ENCODE measurements at places on chromosomes 12 and 14.

DNA sequence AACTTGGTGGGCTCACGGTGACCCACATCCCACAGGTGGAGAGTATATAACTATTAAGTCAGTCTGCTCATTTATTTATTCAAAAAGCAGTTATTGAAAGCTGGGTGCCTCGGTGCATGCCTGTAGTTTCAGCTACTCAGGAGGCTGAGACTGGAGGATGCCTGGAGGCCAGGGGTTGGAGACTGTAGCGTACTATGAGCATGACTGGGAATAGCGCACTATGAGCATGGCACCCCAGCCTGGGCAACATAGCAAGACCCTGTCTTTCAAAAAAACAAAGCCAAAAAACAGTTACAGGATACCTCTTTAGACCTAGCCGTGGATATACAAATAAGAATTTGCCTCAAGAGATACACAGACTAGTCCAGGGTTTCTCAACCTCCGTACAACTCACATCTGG lies 139.8 kb downstream of the ZFP36L1 start:
- DNase-seq = no peak

- DNase-seq = no peak
These were observed 64.4 kb downstream of the ZFC3H1 start for GRCh38 chr12:71599210-71599609.

DNA sequence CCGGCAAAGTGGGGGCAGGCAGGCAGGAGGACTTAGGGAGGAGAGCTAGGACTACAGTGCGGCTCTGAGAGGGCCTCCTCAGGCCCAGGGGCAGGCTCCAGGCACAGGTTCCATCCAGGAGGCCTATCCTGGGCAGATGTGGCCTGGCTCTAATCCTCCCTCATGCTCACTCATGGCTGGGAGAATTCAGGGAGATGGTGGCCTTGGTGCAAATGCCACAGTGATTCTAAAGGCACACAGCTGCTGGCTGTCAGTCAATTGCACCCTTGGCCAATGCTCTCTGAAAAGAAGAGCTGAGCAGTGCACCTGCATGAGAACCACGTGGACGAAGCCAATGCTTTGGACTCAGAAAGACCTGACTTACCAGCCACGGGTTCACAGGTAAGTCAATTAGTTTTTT lies 89.6 kb downstream of the C12orf75 start:
- no peak for DNase-seq

DNA sequence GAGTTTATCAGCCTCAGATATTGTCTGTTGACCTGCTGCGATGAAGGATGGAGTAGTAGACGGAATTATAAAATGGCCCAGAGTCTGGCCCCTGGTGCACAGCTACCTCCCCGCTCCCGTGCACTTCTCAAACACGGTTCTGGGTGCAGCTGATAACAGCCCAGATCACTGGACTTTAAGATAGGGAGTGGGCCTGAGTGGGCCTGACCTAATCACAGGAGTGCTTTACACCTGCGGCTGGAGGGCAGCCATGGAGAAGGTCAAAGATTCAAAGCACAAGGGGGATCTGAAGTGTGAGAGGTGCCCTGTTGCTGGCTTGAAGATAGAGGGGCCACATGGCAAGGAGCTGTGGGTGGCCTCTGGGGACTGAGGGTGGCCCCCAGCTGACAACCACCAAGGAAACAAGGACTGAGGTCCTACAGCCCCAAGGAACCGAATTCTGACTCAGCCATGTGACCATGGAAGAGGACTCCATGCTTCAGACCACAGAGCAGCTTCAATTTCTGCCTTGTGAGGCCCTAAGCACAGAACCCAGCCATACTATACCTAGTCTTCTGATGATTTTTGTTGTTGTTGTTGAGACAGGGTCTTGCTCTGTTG lies 113.4 kb downstream of the ZNF664 start:
- no peak for DNase-seq

DNA sequence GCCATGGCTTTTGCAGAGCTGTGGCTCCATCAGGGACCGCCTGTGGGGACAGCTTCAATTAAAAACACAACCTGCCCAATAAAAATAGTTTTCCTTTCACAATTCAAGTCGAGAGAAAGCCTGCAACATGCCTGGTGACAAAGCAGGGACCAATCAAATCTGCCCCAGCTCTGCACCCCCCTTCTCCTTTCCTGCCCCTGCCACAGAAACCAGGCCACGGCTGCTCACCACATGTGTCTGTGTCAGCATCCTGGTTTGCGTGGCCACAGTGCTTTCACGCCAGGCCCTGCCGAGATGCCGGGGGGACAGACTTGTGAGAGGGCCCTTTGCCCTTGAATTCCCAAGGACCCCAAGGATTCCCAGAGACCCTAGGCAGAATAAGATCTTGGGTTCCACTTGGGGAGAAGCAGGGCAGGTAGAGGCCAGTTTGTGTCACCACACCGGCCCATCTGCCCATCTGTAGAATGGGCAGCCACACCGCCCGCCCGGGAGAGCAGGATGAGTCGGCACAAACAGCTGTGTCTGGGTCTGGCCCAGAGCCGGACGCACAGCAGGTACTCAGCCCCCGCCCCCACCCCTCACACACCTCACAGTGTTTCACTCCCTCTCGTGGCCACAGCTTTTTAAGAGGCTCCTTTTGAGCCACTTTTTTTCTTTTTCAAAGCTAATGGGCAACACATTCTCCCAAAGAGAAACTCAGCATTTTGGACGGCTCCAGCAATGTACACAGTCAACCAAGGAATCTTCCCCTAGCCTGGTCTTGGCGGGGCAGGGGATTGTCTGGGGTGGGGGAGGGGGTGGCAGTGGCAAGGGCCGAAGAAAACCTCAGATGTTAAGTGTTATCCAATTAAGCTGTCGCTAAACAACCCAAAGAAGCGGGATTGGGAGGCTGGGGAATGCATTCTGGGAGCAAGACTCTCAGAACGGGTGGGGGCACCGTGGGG lies 41.5 kb downstream of the BCL11B start:
- DNase-seq = no peak

GRCh38 chr12:2751686-2752085 lies 43.1 kb upstream of the FKBP4 start:
- DNase-seq = no peak

DNA sequence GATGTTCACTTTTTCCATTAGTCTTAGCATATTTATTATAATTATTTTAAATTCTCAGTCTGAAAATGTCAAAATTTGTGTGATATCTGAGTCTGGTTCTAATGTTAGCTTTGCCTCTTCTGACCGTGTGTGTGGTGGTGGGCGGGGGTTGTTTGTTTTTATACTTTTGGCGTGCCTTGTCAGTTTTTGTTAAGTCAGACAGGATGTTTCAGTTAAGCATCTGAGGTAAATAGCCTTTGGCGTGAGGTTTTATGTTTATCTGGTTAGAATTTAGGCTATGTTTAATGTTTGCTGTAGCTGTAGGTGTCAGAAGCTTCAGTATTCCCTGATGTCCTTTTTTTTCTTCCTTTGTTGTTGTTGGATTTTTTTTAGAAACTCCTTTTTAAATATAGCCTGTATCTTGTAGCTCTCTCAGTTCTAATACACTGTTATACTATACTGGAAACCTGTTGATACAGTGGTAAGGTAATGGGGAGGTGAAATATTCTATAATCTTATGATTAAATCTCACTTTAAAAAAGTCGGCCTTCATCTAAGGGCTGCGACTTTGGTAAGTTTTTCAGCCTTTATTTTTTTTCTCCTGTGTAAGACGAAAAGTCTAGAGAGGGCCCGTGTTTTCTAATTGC lies 111.6 kb downstream of the SCAF11 start:
- no peak for DNase-seq

GRCh38 chr12:69922999-69923398 lies 98.0 kb downstream of the MYRFL start:
- no peak for DNase-seq

DNA sequence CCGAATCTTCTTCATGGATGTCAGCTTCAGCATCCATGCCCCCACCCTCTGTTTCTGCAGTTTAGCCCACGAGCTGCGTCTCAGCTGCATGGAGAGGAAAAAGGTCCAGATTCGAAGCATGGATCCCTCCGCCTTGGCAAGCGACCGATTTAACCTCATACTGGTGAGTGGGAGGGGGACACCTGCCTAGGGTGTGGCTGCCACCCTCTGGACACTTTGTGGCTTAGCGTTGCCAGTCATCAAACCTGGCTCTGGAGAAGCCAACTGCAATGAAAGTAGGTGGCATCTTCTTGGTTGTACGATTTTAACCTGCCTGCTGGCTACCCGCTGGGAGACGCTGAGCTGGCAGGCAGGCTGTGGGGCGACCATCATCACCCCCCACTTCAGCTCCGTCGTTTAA lies 16.7 kb downstream of the DCAF4 start:
- no peak for DNase-seq

GRCh38 chr14:31400031-31400638 lies 20.2 kb downstream of the HEATR5A start:
- DNase-seq = no peak

- no peak for DNase-seq
These were observed 155.5 kb downstream of the ZFP36L1 start for GRCh38 chr14:68637106-68638021.

- DNase-seq = no peak
These were observed 68.5 kb downstream of the PKP2 start for GRCh38 chr12:32828120-32828519.

DNA sequence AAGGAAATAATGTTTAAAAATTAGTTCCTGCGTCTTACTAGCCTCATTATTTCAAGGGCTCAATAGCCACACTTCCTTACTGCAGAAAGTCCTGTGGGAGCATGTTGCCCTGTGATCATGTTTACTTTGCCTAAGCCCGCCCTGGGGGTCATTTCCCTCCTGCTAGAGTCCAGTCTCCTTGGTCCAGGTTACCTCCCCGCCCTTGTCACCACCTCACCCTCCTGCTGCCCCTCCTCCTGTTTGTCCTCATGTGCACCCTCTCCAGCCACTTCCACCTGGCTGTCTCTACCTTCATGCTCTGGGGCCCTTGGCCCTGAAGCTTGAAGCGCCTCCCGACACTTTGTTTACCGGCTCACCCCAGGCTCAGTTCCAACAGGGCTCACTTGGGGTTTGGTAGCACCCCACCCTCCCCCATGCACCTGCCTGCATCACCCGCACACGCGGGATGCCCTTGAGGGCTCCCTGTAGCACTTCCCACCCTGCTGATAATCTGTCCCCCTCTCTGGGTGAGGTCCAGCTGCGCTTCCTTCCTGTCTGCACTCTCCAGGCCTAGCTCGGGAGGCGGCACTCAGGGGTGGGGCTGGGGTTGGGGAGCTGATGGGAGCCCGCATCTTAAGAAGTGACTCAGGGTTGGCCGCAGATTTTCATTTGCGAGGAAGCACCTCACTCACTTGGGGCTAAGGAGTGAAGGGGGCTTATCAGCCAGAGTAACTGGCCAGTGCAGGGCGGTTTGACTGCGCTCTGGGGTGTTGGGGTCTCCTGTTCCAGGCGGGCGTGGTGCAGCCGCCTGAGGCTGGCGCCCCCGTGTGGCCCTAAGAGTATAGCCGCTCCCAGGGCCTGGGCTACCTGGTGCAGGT lies 40.1 kb downstream of the SMIM41 start:
- no peak for DNase-seq

GRCh38 chr12:48882972-48883304 lies 17.3 kb upstream of the RND1 start:
- no peak for DNase-seq

- DNase-seq = no peak
These were observed 64.4 kb downstream of the SERPINA3 start for GRCh38 chr14:94676495-94677185.

GRCh38 chr12:116068853-116069252 lies 208.6 kb downstream of the MED13L start:
- DNase-seq = no peak

- DNase-seq = no peak
These were observed 65.1 kb downstream of the SIX6 start for GRCh38 chr14:60573943-60574495.

DNA sequence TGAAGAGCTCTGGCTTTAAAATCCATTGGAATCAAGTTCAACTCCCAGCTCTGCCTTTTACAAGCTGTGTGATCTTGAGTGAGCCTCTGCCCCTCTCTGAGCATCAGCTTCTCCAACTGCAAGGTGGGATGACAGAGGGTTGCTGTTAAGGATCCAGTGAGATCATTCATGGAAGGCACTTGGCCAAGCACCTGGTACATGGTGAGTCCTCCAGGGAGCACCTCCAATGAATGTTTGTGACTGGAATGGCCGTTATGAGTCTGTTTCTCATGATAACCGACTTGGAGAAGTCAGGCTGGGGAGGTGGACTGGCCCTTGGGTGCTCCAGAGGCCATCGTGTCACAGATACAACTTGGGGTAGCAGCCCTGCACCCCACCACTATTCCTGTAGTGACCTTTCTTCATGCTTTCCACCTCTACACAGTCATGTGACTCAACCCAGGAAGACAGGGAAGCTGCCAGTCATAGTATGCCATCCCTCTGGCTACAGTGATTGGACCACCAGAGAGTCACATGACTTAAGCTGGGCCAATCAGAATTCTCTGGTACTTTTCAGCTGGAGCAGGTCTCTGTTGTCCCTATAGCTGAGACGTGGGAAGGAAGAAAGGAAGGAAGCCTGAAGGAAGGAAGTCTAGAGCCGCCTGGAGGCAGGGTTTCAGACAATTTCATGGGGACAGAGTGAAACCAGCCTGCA lies 146.5 kb upstream of the MYL2 start:
- DNase-seq = no peak

DNA sequence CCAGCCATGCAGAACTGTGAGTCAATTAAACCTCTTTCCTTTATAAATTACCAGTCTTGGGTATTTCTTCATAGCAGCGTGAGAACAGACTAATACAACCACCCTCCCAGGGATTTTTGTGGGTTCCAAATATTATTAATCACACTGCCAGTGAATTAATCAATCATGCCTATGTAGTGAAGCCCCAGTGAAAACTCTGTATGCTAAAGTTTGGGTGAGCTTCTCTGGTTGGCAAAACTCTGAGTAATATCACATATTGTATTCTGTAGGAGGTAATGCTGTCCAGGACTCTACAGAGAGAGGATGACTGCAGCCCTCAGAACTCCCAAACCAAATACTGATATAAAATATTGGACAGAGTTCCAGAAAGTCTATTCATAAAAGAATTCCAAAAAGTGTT lies 216.9 kb downstream of the RPAP3 start:
- DNase-seq = no peak

- DNase-seq = no peak
These were observed 139.2 kb downstream of the EGLN3 start for GRCh38 chr14:33811721-33812120.

DNA sequence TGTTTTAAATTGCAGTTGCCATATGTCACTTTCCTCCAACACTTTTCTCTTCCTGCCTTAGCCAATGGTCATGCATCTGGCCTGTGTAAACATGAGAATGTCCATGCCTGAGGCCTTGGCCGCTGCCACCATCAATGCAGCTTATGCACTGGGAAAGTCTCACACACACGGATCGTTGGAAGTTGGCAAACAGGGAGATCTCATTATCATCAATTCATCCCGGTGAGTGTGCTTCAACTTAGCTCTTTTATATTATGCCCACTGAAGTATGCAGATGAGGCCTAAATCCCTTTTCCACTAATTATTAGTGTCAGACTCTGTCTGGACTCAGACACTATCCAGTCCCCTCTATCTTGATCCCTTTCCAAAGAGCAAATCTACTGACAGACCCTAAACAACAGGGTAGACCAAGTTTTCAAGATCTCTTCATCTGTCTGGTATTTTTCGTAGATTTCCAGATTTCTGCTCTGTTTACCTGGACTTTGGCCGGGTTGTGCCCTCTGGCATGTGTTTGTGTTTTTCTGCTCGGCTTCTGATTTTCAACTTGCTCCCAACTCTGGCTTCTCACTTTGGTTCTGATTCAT lies 23.2 kb downstream of the AMDHD1 start:
- no peak for DNase-seq

- no peak for DNase-seq
These were observed 8.3 kb downstream of the FMNL3 start for GRCh38 chr12:49698619-49699545.
